ENCODE measurements at places on chromosomes 16 and 17. TPM values are rescaled to one million over a fixed set of nuclear protein-coding genes. Genes with fewer than 3 reads are reported as not detected.

Gene DOC2B
- total RNA-seq, result 0.82 TPM

Gene CDC42EP4
- 78.7 TPM for total RNA-seq

Gene SRCIN1
- 2.9 TPM for total RNA-seq

Gene QPRT
- 1.0 TPM for total RNA-seq

Gene RBFOX1
- not detected for total RNA-seq

Gene PDXDC1
- 62.8 TPM for total RNA-seq

Gene SLC22A31
- total RNA-seq, result 1.1 TPM

Gene GRAP
- 0.28 TPM for total RNA-seq

Gene OR3A3
- not detected for total RNA-seq

Gene KRT32
- not detected for total RNA-seq

Gene NDUFB10
- total RNA-seq, result 244 TPM

Gene IL21R
- not detected for total RNA-seq

Gene ITGA2B
- 1.7 TPM for total RNA-seq
